ENCODE measurements at places on chromosomes 5 and 9. TPM values are rescaled to one million over a fixed set of nuclear protein-coding genes. Genes with fewer than 3 reads are reported as not detected.
A peak's percentile ranks its signal among the peaks of the same experiment; 100 is the strongest.

ST8SIA4 gene
- total RNA-seq, result not detected

- no peak for DNase-seq
Observed at GRCh38 chr5:128408622-128409021, 129.4 kb downstream of the FBN2 start.

PRPF4 gene
- total RNA-seq, result 21.3 TPM

GRCh38 chr5:159616952-159617351, 286.7 kb upstream of the IL12B start:
- no peak for DNase-seq

GRCh38 chr5:129021744-129022143, 56.5 kb downstream of the SLC27A6 start:
- DNase-seq, result no peak

- peak; percentile 59 for DNase-seq
Observed at GRCh38 chr9:89527084-89527483, 29.2 kb upstream of the SEMA4D start.

ATOX1 gene
- total RNA-seq, result 43.6 TPM

DNA sequence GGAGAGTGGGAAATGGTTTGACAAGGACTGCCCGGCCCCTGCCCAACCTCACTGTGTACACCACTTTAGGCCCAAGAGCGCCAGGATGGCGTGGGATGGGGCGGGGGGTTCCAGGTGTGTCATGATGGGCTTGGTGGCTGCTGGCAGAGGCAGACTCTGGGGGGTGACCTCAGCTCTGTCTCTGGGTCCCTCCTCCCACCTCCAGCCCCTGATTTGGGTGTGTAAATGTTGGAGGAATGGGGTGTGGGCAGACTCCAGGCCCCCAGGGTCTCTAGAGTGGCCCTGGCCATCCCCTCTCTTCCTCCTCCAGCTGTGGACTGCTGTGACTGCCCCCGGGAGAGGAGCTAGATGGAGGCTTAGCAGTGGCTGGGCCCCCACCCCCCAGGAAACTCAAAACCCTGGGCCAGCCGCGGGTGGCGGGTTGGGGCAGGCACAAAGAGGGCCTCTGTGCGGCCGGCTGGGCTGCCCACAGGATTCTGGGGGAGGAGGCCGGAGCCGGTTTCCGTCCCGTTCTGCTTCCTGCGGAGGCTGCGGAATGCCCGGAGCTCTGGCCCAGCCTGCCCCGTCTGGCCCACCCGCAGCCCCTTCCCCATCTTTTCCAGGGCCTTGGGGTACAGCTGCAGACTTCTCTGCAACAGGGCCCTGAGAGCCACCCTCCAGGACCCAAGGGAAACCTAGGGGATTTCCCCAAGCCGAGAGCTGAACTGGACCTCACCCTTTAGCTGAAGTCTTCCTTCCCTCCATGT, 23.1 kb downstream of the CXXC5 start:
- no peak for DNase-seq

EIF4E1B gene
- total RNA-seq, result not detected

- peak; percentile 30 for DNase-seq
Observed at GRCh38 chr9:108776920-108777639, 78.7 kb downstream of the ACTL7B start.

- DNase-seq, result no peak
Observed at GRCh38 chr9:122463828-122464632, 13.7 kb downstream of the OR1J1 start.

GRCh38 chr5:2874099-2874498, 122.6 kb upstream of the IRX2 start:
- no peak for DNase-seq

- DNase-seq, result no peak
Observed at GRCh38 chr5:14700478-14701436, 36.2 kb downstream of the OTULIN start.

ZDHHC11 gene
- 43.4 TPM for total RNA-seq

- no peak for DNase-seq
Observed at GRCh38 chr9:37740128-37740527, 13.5 kb upstream of the TRMT10B start.

WWC1 gene
- total RNA-seq, result 70.1 TPM

MARVELD2 gene
- 21.8 TPM for total RNA-seq

DNA sequence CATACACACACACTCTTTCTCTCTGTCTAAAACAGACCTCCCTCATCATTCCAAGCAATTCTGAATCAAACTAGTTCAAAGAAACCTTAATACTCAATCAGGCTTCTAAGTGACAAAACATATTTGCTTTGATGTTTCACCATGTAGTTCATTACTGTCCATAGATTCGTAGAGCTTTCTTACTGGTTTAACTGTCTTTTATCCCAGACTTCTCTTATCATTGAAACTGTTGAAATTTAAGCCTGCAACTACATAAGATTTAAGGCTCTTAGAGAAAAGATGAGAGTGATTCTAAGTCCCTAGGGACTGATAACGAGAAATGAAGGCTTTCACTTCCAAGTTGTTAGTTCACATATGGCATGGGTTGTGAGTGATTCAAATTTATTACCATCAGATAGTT, 11.0 kb upstream of the PLAC8L1 start:
- DNase-seq, result no peak

HAPLN1 gene
- not detected for total RNA-seq

GRCh38 chr5:39266442-39266841, 47.1 kb upstream of the FYB1 start:
- no peak for DNase-seq

N4BP3 gene
- 0.39 TPM for total RNA-seq
